Keratinocyte (primary cell): ENCODE measurements at places on chromosomes 5 and 9. TPM values are rescaled to one million over a fixed set of nuclear protein-coding genes. Genes with fewer than 3 reads are reported as not detected.
A peak's percentile ranks its signal among the peaks of the same experiment; 100 is the strongest.

Gene ANKRD55
- polyA plus RNA-seq: not detected in 3 replicates

DNA sequence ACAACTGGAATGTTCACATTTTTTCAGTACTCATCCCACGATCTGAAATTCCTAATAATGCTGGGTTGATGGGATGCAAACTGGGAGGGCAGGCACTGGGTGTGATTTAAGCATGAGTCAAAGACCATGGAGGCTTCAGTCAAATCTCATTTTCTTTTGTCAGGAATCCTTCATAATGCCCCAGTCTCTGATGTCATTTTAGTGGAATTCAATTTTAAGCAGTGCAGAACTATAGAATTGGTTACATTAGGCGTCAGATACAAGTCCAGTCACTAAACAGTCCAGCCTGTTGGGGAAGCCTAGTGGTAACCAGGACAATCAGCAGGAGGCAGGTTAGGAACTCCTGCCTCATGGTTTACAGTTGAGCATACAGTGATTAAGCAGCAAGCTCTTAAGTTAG is 41.0 kb upstream of the TMEM215 start:
- DNase-seq: peak; percentile 74

- no peak for DNase-seq
Observed at GRCh38 chr5:84213861-84214260, 170.8 kb downstream of the EDIL3 start.

GRCh38 chr5:72195581-72195980 is 88.3 kb downstream of the MAP1B start:
- DNase-seq: no peak

Gene CTXN3
- polyA plus RNA-seq: 0.10 to 0.40 TPM (median 0.22 TPM) in 3 replicates

DNA sequence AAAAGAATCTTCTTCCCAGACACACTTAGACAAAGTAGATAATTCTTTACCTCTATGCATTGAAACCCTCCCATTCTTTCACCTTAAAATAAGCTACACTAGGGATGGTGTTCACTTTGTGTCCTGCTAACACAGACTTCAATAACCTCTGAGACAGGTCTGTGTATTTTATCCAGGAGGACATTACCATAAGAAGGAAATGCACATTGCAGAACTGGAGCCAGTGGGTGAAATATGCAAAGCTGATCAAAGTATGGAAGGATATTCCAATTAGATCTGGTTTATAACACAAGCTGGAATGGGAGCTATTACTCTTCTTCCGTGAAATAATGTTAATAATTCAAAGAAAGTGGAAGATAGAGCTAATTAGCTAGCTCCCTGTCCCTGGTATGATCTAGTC is 204.1 kb downstream of the BRINP1 start:
- DNase-seq: no peak

GRCh38 chr5:73544429-73545402 is 20.7 kb downstream of the ANKRA2 start:
- DNase-seq: peak; percentile 62

DNA sequence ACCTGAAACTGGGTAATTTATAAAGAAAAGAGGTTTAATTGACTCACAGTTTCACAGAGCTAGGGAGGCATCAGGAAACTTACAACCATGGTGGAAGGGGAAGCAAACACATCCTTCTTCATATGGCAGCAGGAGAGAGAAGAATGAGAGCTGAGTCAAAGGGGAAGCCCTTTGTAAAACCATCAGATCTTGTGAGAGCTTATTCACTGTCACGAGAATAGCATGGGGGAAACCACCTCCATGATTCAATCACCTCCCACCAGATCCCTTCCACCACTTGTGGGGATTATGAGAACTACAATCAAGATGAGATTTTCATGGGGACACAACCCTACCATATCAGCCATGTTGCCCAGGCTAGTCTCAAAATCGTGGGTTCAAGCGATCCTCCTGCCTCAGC is 143.4 kb downstream of the FGF18 start:
- DNase-seq: no peak

Gene BARHL1
- polyA plus RNA-seq: not detected in 3 replicates

Gene FAM169A
- polyA plus RNA-seq: 7.2 to 13.1 TPM (median 8.9 TPM) in 3 replicates

Gene NKD2
- polyA plus RNA-seq: 0.13 TPM in 1 of 3 replicates, not detected in the others
